Suprapubic skin (tissue), 4 donors: ENCODE measurements at places on chromosomes 1 and 21.

DNA sequence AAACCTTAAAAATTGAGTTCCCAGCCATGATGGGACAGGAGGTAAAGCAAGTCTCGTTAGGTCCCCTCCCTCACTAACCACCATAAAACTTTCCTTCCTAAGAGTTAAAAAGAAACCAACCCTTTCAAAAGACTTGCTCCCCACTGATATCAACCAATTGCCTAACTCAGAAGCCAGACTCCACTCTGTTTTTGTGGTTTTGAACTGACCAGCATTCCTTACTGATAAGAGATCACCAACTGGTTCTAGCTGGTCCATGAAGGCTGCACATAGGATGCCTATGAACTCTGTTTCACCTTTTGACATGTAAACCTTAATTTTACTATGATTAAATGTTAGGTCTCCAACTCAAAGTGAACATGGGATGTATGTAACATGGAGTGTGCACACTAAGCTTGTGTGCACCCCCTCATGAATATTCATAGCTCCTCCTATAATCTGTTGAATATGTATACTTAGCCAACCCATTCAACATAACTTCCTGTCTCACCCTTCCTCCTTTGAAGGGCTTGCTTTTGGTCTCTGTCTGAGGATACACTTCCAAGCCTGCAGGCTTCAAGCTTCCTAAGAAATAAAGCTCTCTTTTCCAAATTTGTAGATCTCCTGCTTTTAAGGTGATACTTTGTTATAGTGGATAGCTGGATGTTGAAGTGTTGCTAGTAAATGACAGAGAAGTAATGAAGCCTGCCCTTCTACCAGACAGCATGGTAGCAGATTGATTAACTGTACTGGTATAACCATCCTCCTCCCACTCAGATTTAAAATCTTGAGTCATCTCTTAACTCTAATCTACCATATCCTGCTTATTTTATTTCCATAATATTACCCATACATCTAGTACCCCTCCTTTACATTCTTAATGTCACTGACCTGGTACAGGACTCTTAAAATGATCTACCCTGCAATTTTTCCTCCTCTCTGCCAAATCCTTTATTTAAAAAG is 95.6 kb downstream of the ZNF644 start:
- no peaks in the 10 kb centered on the region for H3K27me3 ChIP-seq
- H3K36me3 ChIP-seq: no peaks in the 10 kb centered on the region
- no peak overlapping the region for H3K27ac ChIP-seq

DNA sequence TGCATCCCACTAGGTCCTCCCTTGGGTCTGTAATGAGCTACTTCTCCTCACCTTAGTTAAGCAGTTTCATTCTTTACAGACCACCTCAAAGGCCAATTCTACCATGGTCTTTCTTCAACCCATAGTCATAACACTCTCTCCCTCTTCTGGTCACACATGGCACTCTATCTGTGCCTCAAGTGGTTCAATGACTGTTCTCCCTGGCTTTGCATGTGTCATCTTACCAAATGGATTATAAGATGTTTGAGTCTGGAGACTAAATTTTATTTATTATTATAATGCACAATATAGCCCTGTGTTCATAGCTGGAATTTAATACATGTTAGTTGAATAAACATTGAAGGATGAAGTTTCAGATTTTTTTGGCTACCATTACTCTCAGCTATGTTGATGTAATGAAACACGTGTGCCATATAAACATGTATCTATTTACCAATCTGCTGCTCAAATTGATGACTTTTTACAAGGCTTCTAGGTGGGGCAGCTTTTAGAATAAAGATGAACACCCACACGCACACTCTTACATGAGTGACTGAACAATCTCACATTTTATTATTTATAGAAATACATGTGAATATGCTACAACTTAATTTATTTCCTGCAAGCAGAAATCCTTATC is 102.1 kb downstream of the RUNX1 start:
- no peaks in the 10 kb centered on the region for H3K36me3 ChIP-seq
- no peak for DNase-seq
- H3K27ac ChIP-seq: no peak overlapping the region
- no peak overlapping the region for H3K4me3 ChIP-seq
- H3K27me3 ChIP-seq: peaks cover 6% of the 10 kb centered on the region

DNA sequence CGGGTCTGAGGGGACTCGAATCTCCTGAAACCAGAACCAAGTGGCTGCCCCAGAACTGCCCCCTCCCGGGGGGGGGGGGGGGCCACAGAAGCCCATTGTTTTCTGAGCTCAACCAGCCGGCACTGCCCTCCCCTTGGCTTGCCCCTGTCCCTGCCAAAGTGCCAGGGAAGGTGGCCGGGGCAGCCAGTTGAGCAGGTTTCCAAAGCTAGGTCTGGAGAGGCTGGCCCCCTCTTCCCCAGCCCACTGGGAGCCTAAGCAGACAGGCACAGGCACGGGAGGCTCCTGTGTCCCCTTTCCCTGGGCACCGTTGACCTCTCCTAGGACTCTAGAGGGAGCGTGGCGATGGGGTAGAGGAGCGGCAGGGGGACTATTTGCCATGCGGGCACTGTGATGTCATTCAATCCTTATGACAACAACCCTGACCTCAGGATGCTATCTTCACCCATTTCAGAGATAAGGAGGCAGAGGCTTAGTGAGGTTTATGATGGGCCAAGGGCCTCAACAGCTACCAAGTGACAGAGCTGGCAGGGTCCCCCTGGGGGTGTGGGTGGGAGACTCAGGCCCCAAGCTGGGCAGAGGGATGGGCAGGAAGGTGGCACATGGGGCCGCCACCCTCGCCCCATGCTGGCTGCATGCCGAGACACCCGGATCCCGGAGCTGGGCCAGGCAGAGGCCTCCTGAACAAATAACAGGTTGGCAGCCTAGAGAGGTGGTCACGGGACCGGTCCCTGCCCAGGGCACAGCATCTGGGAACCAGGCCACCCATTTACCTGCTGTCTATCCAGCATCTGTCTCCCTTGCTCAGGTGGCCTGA is 35.0 kb downstream of the RAP1GAP start:
- no peaks in the 10 kb centered on the region for H3K36me3 ChIP-seq
- peaks cover 19% of the 10 kb centered on the region for H3K27me3 ChIP-seq
- peak overlapping the region; percentile 29 for H3K27ac ChIP-seq

DNA sequence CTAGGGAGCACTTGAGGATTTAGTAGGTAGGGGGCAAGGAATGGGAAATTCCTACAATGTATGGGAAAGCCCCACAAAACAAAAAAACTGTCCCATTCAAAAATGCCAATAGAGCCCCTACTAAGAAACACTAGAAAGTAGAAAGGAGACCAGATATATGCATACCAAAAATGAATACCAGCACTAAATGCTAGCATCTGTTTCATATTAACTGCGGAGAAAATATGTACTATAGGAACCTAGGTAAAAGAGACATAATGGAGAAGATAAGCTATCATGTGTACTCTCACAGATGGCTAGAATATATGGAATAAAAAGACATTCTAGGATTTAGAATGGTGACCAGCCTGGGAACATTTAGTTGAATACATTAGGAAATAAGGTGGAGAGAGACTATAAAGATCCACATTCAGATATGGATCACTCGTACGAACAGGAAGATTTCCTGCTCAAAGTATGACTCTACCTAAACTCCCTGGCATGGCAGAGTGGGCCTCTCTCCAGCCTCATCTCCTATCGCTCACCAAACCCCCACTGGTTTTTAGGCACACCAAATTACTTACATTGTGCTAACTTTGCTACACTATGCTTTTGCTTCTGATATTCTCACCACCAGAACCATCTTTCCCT is 18.3 kb downstream of the ZNHIT6 start:
- DNase-seq: no peak
- H3K4me1 ChIP-seq: no peaks in the 10 kb centered on the region
- H3K27me3 ChIP-seq: no peaks in the 10 kb centered on the region
- H3K27ac ChIP-seq: no peak overlapping the region

- no peak overlapping the region for H3K4me3 ChIP-seq
- peaks cover 9% of the 10 kb centered on the region for H3K4me1 ChIP-seq
- no peaks in the 10 kb centered on the region for H3K36me3 ChIP-seq
Observed at GRCh38 chr1:81758181-81758580, 42.6 kb upstream of the ADGRL2 start.

- H3K27me3 ChIP-seq: no peaks in the 10 kb centered on the region
- H3K4me1 ChIP-seq: peaks cover 4% of the 10 kb centered on the region
- H3K27ac ChIP-seq: no peak overlapping the region
- H3K36me3 ChIP-seq: peaks cover 97% of the 10 kb centered on the region
- H3K4me3 ChIP-seq: no peak overlapping the region
Observed at GRCh38 chr1:11211925-11212587, 22.9 kb downstream of the ANGPTL7 start.

DNA sequence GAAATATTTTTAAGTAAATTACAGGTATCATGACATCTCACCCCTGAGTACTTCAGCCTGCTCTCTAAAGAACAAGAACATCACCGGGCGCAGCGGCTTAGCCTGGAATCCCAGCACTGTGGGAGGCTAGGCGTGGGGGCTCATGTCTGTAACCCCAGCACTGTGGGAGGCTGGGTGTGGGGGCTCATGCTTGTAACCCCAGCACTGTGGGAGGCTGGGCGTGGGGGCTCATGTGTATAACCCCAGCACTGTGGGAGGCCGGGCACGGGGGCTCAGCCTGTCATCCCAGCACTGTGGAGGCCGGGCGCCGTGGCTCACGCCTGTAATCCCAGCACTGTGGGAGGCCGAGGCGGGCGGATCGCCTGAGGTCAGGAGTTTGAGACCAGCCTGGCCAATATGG is 7.7 kb upstream of the CDK11B start:
- no peak overlapping the region for H3K27ac ChIP-seq
- peaks cover 6% of the 10 kb centered on the region for H3K4me1 ChIP-seq
- no peak overlapping the region for H3K4me3 ChIP-seq

DNA sequence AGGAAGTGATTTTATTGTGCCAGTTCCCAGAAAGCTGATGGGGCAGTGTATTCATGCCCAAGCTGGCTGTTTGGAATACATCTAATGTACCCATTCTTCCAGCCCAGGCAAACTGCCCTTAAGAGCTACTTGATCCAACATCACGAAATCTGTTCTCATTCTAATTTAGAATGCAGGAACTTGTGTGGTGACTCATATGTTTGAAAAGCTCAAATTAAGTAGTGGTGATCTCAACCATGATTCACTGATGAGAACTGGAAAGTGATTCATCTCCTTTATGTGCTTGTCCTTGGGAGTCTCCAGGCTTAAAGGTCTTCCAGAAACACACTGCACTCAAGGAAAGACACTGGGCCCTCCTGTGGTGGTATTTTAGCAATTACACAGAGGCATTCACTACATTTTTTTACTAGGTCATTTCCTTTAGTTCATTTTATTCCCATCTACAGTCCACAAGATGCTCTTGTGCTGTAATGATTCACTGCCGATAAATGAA is 65.4 kb downstream of the RPE65 start:
- H3K4me1 ChIP-seq: peaks cover 18% of the 10 kb centered on the region
- no peaks in the 10 kb centered on the region for H3K36me3 ChIP-seq
- no peak for DNase-seq
- H3K27ac ChIP-seq: peak overlapping the region; percentile 55

- DNase-seq: no peak
- no peak overlapping the region for H3K27ac ChIP-seq
- peaks cover 10% of the 10 kb centered on the region for H3K36me3 ChIP-seq
- H3K4me1 ChIP-seq: no peaks in the 10 kb centered on the region
- H3K4me3 ChIP-seq: no peak overlapping the region
Observed at GRCh38 chr1:169133801-169134502, 27.5 kb downstream of the ATP1B1 start.

DNA sequence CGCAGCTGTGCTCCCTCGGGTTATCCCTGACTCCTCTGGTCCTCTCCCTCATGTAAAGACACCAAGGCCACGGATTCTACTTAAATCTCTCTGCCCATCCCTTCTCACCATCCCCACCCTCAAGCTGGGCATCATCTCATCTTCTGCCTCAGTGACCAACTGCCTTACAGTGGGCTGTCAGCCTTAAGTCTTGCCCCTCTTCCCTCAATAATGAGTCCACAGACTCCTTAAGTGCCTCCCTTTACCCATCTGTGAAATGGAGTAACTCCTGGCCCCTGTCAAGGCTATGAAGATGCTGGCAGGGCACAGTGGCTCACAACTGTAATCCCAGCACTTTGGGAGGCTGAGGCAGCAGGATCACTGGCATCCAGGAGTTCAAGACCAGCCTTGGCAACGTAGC is 12.1 kb downstream of the SH3BGRL3 start:
- H3K36me3 ChIP-seq: peaks cover 4% of the 10 kb centered on the region
- H3K4me1 ChIP-seq: peaks cover 48% of the 10 kb centered on the region
- no peak overlapping the region for H3K4me3 ChIP-seq
- no peaks in the 10 kb centered on the region for H3K27me3 ChIP-seq
- H3K27ac ChIP-seq: no peak overlapping the region

- H3K4me1 ChIP-seq: no peaks in the 10 kb centered on the region
- no peak for DNase-seq
- no peak overlapping the region for H3K27ac ChIP-seq
- H3K4me3 ChIP-seq: no peak overlapping the region
- H3K27me3 ChIP-seq: no peaks in the 10 kb centered on the region
- H3K36me3 ChIP-seq: no peaks in the 10 kb centered on the region
Observed at GRCh38 chr21:15804247-15805005, 74.6 kb downstream of the USP25 start.

GRCh38 chr21:25890001-25890400 is 155.2 kb downstream of the GABPA start:
- H3K27ac ChIP-seq: no peak overlapping the region
- no peaks in the 10 kb centered on the region for H3K4me1 ChIP-seq
- H3K27me3 ChIP-seq: no peaks in the 10 kb centered on the region
- H3K36me3 ChIP-seq: peaks cover 44% of the 10 kb centered on the region

GRCh38 chr21:25036775-25037174 is 570.5 kb downstream of the MRPL39 start:
- H3K36me3 ChIP-seq: no peaks in the 10 kb centered on the region
- DNase-seq: no peak
- H3K4me3 ChIP-seq: no peak overlapping the region
- H3K27ac ChIP-seq: no peak overlapping the region
- no peaks in the 10 kb centered on the region for H3K27me3 ChIP-seq
- H3K4me1 ChIP-seq: peaks cover 3% of the 10 kb centered on the region

GRCh38 chr1:95023399-95024043 is 49.2 kb downstream of the ALG14 start:
- H3K4me3 ChIP-seq: no peak overlapping the region
- no peak for DNase-seq
- peaks cover 16% of the 10 kb centered on the region for H3K36me3 ChIP-seq
